Activated CD4-positive, alpha-beta T cell treated with anti-CD3 and anti-CD28 coated beads for 36 hours (primary cell): ENCODE measurements at places on chromosomes 1 and 21. TPM values are rescaled to one million over a fixed set of nuclear protein-coding genes. Genes with fewer than 3 reads are reported as not detected.

EXO1 gene
- 53.8 TPM for total RNA-seq

DIO1 gene
- total RNA-seq: not detected

LCE6A gene
- total RNA-seq: not detected

AIRE gene
- total RNA-seq: not detected

KRTAP22-2 gene
- not detected for total RNA-seq

GRHL3 gene
- not detected for total RNA-seq

RCAN3 gene
- total RNA-seq: 62.3 TPM

AVPR1B gene
- total RNA-seq: not detected

S100A1 gene
- not detected for total RNA-seq

C1QA gene
- not detected for total RNA-seq

ATP1A2 gene
- total RNA-seq: not detected

BEND5 gene
- total RNA-seq: 34.7 TPM

BARHL2 gene
- total RNA-seq: not detected

IL19 gene
- total RNA-seq: not detected

RAB3GAP2 gene
- 50.6 TPM for total RNA-seq

DPM3 gene
- total RNA-seq: 29.8 TPM

SORT1 gene
- 0.55 TPM for total RNA-seq

C1QTNF12 gene
- total RNA-seq: 1.6 TPM

ADORA1 gene
- not detected for total RNA-seq

AADACL4 gene
- not detected for total RNA-seq

BACE2 gene
- 0.25 TPM for total RNA-seq
